NAMALWA (cell line): ENCODE measurements at places on chromosomes 2 and 18.

DNA sequence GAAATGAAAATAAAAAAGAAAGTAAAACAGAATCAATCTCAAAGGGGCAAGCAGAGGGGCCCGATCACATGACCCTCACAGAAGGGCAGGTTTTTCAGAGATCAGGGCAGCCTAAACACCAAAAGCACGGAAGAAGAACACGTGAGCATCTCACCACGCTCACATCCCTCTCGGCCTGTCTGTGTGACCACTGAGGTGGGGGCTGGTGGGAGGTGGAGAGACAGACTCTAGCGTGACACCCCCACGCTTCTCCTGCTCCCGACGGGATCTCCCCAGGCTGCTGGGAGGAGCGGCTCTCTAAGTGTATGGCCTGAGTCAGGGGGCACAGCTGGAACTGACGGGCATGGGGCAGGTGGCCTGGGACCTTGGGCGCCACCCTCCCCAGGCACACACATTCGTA is 23.5 kb upstream of the MTERF4 start:
- no peak for DNase-seq

- DNase-seq, result no peak
These were observed 641.7 kb upstream of the NRXN1 start for GRCh38 chr2:51673628-51674027.

DNA sequence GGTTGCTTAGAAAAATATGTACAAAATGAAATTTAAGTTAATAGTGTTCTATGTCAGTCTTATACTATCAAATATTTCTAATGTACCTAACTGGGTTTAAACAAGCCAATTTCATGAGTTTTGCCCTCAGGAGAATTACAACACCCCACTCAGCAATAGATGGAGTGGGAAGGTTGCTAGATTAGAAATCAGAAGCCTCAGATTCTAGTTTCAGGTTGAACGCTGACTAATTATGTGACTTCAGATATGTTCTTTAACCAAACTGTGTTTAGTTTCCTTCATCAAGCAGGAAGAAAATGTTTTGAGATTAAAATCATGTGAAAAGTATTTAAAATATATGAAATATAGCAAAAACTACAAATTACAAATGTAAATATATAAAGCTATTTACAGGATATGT is 133.8 kb upstream of the KCNH7 start:
- no peak for DNase-seq

DNA sequence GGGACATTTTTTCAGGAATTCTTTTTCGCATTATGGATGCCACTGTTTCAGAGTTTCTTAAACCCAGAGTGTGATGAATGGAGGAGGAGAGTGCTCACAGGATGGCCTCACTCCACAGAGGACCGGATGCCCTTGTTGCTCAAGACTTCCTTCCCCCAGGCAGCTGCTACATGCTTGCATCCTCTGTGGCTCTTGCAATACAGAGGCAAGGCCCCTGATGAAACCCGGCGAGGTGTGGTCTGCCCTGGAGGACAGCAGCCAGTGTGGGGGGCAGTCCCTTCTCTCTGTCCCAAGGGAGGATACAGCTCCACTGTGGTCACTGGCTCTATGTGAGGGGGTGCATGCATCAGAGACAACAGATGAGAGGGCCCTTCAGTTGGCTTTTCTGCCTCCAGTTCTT is 109.6 kb downstream of the SH3RF3 start:
- DNase-seq, result peak; percentile 5

- DNase-seq, result no peak
These were observed 83.4 kb downstream of the DOCK10 start for GRCh38 chr2:224958873-224959272.

GRCh38 chr18:6405237-6406074 is 9.3 kb downstream of the L3MBTL4 start:
- DNase-seq, result no peak

- no peak for DNase-seq
These were observed 22.9 kb upstream of the ABCA12 start for GRCh38 chr2:215161301-215161829.

DNA sequence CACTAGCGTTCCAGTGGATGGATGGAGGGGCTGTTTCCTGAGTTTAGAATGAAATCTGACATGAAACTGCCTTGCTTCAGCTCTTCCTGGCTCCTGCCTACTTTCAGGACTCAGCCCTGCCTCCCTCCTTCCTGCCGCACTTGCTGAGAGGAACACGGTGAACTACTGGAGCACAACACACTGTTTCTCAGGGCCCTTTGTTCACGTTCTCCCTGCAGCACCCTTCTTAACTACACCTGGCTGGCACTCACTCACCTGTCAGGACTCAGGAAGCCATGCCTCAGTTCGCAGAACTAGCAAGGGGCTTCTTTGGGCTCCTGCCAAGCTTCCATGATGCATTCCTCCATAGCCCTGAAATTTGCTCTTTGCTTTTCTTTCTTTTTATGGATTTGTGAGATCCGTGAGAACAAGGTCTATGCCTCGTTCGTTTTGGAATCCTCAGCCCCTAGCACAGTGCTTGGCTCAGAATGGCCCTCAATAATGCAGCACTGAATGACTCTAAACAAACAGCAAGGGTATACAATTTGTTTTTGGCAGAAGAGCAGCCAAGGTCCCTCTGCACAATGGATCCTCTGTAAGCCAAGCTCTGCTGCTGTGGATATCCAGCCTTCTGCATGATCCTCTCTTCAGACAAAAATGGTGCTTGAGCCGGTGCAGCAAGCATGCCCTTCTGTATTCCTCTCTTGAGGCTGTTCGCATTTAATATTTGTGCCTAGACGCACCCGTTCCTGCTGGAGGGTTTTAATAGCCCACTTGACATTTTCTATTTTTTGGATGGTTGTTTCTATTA is 357.0 kb downstream of the TSN start:
- no peak for DNase-seq

- DNase-seq, result no peak
These were observed 31.3 kb upstream of the MSTN start for GRCh38 chr2:190093793-190094192.

DNA sequence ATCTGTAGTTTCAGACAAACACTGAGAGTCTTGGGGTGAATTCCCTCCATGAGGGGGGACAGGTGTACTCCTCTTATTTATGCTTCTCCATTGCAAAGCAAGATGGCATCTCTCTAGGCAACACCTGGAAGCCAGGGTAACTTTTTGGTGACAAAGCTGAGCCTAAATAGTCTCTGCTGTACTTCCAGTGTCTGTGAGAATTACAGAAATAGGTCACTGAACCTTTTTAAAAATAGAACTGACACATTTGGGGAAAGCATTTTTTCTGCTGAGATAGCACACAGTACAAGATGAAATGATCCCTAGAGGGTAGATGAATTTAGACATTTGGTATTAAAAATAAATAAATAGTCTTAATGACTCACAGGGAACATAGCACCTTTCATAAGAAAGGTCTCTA is 71.7 kb upstream of the SP3 start:
- DNase-seq, result no peak

DNA sequence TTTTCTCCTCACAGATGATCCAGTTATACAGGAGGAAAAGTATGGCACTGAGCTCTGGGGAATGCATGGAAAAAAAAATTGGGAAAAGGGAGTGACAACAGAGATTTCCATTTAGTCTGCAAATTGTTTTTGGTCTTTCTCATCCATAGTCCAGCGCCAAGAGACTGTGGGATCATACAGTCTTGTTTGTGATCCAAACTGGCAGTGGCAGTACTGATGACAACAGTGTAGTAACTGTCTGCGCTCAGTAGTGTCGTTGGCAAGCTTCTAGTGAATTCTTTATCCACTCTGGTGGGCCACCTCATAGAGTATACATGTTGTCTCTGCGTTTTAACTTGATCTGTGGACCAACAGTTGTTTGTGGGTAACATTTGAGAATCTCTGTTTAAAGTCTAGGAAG is 37.9 kb downstream of the GALNT1 start:
- no peak for DNase-seq

DNA sequence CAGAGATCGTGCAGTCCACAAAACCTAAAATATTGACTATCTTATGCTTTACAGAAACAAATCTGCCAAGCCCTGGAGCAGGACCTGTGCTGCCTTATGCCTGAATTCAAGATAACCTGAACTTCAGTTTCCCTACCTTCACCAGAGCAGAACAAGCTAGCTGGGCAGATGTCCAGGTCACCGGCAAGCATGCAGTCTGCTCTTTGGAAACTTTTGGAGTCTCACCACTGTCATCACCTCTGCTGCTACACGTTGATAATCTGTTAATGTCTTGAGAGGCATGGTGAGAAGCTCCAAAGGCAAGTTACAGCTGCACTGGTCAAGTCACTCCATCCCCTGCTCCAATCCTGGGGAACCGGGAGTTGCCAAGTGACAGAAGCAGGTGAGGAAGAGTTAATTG is 354.2 kb downstream of the RBM43 start:
- DNase-seq, result no peak

DNA sequence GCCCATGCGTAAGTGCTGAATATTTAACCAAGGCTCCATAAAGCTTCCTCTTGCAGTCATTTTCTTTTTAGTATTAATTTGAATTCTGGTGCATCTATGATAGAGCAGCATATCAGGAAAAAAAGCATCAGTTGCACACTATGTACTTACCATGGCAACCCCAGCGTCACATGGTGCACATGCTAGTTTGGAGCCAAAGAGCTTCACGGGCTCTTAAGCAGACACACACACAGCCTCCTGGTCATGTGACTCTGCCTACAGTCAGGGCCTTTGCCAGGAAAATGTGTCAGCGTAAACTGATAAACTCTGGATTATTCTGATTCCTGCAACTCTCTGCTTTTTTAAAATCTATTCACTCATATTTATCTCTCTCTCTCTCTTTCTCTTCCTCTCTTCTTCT is 30.2 kb downstream of the NYAP2 start:
- DNase-seq, result no peak

DNA sequence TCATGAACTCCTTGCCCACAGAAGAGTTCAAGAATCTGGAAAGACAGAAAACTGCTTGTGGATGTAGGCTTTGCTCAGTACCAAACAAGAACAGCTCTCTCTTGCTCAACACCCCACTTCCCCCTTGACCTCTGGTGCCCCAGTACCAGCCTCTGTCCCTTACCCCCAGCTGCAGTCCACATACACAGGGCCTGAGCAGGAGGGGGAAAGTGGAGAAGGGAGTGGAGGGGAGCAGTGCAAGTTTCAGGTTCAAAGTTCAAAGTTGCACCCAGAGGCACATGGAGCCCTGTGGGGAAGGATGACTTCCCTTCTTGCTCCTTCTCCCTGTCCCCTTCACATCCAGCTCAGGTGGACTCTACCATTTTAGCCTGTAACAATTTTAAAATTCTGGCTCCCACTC is 61.1 kb upstream of the LPIN2 start:
- no peak for DNase-seq

GRCh38 chr18:74608681-74609080 is 11.0 kb downstream of the ZNF407 start:
- DNase-seq, result no peak

GRCh38 chr2:218622606-218623365 is 15.1 kb downstream of the PLCD4 start:
- DNase-seq, result no peak
